ENCODE measurements at places on chromosomes 11 and 22.

- DNase-seq, result peak; percentile 43
These were observed 8.2 kb upstream of the TBC1D22A start for GRCh38 chr22:46754110-46754799.

DNA sequence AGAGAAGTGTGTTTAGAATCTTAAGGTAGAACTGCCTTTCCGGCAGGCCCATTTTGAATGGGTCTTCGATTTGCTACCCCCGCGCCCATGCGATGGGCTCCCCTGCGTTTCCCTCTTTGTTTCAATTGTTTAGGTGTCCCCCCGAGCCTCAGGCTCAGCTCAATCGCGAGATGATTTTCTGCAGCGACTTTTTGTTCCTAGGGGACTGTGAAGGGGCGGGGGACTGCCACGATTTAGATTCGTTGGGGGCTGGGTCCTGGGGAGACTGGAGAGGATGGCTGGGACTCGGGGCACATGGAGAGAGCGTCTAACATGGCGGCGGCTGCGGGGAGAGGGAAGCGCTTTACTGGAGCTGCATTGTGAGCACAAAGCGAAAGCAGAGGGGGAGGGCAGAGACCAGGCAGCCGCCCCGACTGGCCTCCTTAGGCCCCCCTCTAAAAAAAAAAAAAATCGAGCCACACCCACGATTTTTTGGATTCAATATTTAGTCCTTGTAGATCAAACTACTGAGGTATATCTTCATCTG, 1.7 kb downstream of the CAPRIN1 start:
- peak; percentile 75 for DNase-seq

DNA sequence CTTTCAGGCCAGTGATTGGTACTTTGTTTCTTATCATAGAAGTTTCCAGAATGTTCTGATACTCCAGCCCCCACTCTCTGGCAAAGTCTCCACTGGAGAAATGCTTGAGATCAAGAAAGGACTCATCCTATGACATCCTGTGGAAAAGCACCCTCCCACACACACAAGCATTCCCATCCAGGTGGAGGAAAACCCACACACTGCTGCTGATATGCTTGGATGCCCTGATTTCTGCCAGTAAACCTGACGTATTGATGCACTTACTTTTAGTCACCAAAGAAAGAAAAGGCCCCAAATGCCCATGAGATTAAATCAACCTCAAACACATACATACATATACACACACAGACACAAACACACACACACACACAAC, 9.2 kb upstream of the SLC5A12 start:
- DNase-seq, result no peak

GRCh38 chr11:115900111-115900510, 395.9 kb upstream of the CADM1 start:
- DNase-seq, result no peak

GRCh38 chr11:61750631-61751273, 1.7 kb upstream of the MYRF start:
- no peak for DNase-seq

DNA sequence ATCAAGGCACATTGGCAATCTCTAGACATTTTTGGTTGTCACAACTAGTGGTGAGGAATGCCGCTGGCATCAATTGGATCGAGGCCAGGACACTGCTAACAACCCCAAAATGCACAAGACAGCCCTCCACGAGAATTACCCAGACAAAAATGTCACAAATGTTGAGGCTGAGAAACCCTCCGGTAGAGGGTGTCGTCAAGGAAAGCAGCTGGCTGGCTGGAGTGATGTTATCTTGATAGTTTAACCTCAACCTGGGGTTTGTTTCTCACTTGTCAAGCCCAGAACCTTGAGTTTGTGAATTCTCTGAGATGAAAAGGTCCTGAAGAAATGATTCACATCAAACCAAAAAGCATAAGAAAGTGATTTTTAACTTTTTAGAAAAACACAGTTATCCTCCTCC, 21.1 kb upstream of the TMPRSS13 start:
- peak; percentile 83 for DNase-seq

DNA sequence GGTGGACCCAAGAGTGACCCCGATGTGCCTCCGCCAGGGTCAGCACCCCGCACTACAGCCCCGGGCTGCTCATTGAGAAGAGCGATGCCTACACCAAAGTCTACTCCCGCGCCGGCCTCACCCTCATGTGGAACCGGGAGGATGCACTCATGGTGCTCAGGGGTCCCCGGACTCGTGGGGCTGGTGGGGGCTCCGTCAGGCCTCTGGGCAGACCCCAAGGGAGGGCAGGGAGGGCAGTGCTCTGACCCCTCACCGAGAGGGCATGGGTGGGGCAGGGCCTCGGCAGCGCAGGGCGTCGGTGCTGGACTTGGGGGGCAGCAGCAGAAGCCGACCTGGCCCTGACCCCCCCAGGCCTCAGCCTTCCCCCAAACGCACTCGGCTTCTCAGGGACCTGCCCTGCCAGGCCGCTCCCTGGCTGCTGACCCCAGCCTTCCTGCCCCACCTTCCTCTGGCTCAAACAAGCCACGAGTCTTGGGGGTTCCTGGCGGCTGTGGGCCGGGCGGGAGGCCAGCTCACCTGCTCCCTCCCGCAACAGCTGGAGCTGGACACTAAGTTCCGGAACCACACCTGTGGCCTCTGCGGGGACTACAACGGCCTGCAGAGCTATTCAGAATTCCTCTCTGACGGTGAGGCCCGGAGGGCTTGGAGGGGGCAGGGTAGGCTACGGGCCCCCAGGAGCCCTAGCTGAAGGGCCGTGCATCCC, 2.9 kb downstream of the MUC2 start:
- no peak for DNase-seq

DNA sequence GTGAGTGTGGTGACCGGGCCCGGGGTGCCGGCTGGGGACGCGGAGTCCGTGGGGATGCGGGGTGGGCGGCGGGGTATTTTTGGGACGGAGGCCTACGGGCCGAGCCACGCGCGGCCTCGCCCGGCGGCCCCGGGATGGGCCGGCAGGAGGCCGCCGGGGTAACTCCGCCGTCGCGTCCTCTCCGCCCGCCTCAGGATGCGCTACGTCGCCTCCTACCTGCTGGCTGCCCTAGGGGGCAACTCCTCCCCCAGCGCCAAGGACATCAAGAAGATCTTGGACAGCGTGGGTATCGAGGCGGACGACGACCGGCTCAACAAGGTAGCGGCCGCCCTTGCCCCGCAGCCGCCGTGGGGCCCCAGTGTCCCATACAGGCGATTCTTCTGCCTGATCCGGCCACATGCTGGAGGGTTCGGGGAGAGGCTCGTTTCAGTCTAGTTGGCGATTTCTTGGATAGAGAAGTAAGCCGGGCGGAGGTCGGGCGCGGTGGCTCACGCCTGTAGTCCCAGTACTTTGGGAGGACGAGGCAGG, 337 bp downstream of the RPLP2 start:
- DNase-seq, result no peak

- peak; percentile 92 for DNase-seq
These were observed at the start of gene PGM2L1 for GRCh38 chr11:74398244-74399159. Gene PGM2L1, minus strand, starts transcription at chr11:74398433. Its CDS starts 272 bp downstream, at chr11:74398161.

GRCh38 chr22:50269970-50270665, at the start of gene MAPK11:
Gene MAPK11, minus strand, starts transcription at chr22:50270380. Its CDS starts 88 bp downstream, at chr22:50270292.
- DNase-seq, result peak; percentile 82

- DNase-seq, result no peak
These were observed 14.5 kb upstream of the CAVIN3 start for GRCh38 chr11:6334806-6335205.

DNA sequence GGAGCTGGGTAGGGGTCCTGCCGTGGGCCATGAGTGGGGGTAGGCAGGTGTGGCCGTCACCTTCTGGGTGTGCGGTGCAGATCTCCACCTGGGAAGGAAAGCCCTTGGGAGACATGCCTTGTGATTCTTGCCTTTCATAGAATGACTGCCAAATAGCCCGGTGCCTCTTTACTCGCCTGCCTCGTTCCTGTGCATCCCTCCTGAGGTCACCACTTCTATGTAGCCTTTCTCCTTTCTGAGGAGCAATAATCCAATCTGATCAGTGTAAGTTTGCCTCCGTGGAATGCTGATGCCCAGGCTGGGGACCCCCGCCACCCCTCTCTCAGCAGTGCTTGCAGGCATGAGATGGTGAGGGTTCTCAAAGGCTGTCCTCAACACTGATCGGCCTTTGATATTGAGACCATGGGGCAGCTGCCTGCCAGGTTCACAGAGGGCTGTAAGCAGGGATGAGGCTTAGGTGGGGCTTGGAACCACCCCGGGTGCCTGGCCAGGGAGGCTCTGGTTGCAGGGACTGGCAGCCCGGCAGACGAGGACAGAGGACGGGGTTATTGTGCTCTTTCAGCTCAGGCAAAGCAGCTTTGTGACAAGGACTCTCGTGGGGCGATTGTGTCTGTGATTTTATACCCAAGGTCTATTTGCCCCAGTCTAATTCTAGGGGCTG, 86.1 kb upstream of the WNT7B start:
- no peak for DNase-seq

DNA sequence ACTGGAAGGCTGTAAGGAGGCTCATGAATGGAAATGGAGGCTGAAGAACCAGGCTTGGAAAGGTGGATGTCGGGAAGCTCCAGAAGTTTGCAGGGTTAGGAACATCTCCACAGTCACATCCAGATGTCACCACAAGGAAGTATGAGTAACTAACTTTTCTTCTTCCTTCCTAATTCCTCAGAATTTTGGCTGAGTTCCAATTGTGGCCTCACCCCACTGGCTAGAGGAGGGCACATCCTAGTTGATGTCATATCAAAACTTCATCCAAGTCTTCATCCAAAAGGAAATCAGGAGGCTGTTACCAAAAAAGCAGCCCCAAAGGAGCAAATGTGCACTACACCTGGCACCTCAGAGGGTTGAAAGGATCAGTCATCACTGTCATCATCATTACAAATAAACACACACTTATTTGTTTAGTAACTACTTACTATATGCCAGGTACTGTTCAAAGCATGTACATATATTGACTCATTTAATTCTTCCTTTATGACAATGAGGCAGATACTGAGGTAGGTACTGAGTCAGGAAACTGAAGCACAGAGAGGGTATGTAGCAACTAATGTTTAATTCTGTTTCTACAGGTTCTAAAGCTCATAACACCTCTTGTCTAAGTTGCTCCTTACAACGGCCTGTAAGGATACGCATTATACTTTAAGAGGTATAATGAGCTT, 7.3 kb upstream of the PTPN5 start:
- no peak for DNase-seq
